RPMI7951 (cell line): ENCODE measurements at places on chromosomes 5 and 9. TPM values are rescaled to one million over a fixed set of nuclear protein-coding genes. Genes with fewer than 3 reads are reported as not detected.

- no peak for DNase-seq
Observed at GRCh38 chr5:168382421-168382820, 91.0 kb downstream of the WWC1 start.

DNA sequence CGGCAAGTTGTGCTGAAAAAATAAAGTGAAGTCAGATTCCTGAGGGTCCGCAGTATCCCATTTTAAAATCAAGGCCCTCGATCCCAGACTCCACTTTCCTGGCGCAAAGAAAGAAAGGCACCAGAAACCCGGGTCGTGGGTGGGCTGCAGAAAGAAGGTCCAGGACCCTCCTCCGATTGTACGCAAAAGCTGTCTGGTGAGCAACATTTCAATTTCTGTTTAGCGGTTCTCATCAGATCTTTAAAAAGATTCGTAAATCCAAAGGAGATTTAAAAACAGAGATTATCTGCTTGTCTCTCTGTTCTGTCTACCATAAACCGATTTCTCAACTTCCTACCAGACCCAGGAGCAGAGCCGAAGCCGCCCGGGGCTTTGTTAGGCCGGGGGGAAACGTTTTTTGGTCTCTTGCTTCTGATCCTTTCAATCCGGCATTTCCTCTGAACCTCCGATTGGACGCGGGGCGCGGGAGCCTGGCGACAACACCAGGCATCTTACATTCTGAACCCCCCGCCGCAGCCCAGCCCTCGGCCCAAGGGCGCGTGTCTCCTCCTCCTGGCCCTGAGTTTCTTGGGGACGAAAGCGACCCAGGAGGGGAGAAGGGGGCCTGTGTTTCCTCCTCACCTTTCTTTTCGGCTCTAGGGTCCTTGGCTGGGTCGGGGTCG is 746 bp downstream of the NKX2-5 start:
- no peak for DNase-seq

DNA sequence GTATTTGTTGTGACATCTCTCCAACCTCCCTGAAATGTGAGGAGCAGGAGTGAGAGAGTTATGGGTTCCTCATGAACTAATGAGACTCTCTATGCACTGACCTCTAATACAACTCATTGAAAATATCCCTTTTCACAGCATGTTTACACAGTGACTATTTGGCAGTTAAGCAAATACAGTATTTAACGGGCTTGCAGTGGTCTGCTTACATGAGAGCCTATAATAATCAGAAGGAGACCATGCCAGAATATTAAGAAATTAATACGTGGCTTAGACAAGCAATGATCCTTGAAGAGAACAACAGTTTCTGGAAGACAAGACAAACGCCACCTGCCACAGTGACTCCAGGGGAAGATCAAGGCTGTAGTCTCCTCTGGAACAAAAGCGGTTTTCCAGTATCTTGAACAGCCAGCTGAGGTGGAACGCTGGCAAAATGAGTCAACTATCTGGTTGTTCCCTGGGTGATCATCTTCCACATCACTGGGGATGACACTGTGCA is 424.5 kb downstream of the DMAC1 start:
- peak; percentile 22 for DNase-seq

- DNase-seq: no peak
Observed at GRCh38 chr5:83177803-83178202, 100.5 kb downstream of the XRCC4 start.

- no peak for DNase-seq
Observed at GRCh38 chr5:131431794-131432193, 167.9 kb downstream of the CDC42SE2 start.

GRCh38 chr5:136620016-136620419 is 254.7 kb upstream of the TRPC7 start:
- peak; percentile 30 for DNase-seq

- peak; percentile 71 for DNase-seq
Observed at GRCh38 chr5:36378551-36378950, 76.8 kb upstream of the RANBP3L start.

GRCh38 chr5:68274847-68275651 is 59.5 kb downstream of the PIK3R1 start:
- no peak for DNase-seq

DNA sequence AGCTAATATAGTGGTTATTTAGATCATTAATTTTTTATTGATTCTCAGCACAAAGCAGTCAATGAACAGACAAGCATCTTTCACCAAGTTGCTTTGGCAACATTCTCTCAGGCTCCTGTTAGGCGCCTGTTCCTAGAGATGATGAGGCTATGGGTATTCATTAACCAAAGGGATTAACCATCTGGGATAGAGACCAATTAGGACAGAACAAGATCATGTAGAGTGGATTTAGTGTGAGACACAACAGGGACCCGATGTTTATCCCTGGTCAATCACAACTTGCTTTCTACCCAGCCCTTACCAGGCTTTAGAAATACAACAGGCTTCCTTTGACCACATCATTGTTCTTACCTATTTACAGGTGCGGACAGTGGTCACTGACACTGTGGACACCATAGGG is 82.2 kb downstream of the PJA2 start:
- DNase-seq: no peak

GRCh38 chr5:133838286-133838685 is 130.1 kb downstream of the C5orf15 start:
- no peak for DNase-seq

GRCh38 chr5:172479784-172480115 is 25.4 kb upstream of the SH3PXD2B start:
- DNase-seq: no peak

GRCh38 chr9:101738566-101739183 is at the start of gene GRIN3A:
TSS of gene GRIN3A (minus strand) at chr9:101738647. CDS start at chr9:101737979, 668 bp downstream.
- no peak for DNase-seq

DNA sequence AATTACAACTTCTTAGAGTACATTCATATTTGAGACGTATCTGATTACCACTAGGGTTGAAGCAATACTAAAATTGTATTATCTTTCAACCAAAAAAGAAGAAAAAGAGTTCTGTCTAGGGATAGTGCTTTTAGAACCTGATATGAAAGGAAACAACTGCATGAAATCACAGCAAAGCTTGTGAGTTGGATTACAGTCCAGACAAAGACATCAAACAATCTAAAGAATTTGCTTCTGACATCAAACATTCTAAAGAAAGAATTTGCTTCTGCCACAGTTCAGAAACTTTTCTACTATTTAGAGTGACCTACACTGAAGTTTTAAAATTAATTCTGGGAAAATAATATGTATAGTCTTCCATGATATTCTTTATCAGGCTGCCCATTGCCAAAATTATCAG is 1141.1 kb upstream of the ACO1 start:
- no peak for DNase-seq

GRCh38 chr5:177473443-177474001 is at the start of gene DBN1:
TSS of gene DBN1 (minus strand) at chr5:177473634. CDS start at chr5:177473521, 113 bp downstream.
- DNase-seq: peak; percentile 51

PRR7 gene
- total RNA-seq: 13.9 and 20.8 TPM in 2 replicates

ENTPD2 gene
- not detected in 2 replicates for total RNA-seq

IFNB1 gene
- not detected in 2 replicates for total RNA-seq

RNF208 gene
- not detected in 2 replicates for total RNA-seq

PTGR1 gene
- 86.5 and 92.4 TPM in 2 replicates for total RNA-seq

VCAN gene
- total RNA-seq: 178 and 246 TPM in 2 replicates
